ENCODE measurements at places on chromosomes 5 and 9.

DNA sequence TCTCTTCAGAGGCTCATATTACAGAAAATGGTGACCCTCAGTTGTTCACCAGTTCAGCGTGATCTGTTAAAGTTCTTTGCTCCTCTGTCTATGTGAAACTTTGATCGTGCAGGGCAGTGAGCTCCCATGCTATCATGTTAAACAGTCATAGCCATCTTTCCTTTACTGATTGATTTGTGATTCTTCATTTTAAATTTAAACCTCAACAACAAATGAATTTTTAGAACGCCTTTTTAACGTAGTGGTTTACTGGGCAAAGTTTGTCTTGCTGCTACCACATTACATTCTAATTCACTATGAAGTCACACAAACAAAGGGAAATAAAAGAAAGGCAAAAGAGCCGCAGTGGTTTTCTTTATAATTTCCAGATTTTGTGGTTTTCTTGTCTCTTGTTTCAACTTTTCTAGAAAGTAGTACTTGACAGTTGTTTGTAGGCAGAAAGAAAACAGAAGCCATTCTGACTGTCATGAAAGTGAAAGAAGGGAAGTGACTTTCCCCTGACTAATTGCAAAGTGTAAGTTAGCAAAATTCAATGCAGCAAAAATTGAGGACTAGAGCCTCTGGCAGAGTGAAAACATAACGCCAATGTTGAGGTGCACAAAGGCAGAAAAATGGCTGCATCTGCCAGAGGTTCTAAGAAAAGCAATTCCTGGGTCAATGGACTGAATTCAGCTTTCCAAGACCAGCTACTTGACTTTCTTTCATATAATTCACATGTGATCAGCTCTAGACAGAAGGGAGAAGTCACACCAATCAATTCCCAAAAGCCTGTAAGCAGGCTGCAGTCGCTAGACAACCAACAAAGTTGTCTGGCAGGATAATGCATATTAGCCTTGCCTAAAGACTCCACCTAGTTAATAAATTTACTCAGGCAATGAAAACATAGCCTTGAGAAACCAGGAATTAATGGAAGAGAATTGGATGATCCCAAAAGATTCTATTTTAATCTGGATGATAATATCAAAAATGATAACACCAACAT, 7.1 kb upstream of the IFNA6 start:
- no peak for DNase-seq

- DNase-seq = no peak
Measured at GRCh38 chr9:129069862-129070641, 10.9 kb upstream of the DOLPP1 start.

- DNase-seq = no peak
Measured at GRCh38 chr5:946720-947625, 54.3 kb downstream of the TRIP13 start.

DNA sequence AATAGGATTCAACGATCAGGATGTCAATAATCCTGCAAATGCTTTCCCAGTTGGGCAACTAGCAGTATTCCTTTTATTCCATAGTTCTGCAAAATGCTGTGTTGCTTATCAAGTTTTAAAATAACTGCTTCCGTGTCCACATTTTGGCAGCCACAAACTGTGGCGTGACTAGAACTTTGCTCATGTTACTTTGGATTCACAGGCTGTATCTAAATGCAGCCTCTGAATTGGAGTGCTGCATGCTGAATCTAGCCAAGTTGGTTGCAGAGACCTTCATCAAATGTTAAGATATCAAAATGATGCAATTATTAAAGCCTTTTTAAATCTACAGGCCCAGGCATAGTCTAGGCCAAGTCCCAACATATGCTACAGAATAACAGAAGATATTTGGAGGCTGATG, 249.2 kb downstream of the NR2F1-AS1 start:
- no peak for DNase-seq

- DNase-seq = no peak
Measured at GRCh38 chr5:133392448-133392847, 219.9 kb downstream of the FSTL4 start.

DNA sequence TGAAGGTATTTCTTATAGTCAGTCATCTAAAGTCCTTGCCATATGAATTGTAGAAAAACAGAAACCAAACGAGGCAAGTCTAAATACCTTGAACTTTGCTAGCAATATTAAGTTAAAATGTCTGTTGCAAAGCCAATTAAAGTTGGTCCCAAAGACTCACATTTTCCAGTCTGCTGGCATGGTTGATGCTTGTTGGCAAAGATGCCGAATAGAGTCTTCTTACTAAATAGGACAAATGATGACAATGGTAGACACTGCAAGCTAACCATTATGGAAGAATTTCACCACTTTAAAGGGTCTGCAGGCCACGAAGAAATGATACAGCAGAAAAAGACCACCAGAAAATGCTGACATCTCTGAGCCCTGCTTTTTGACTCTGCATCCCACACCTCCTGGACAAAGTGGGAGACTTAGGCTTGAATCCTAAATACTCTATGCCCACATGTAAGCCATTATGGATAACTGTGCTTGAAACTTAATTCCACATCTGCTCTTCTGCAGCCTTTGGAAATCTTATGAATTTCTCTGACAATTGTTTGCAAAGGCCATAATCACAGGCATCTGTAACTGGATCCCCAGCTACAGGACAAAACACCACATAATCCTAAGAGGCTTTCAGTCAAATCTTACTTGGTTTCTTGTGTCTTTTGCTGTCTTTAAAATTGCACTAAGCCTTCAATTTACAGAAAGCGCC, 61.3 kb downstream of the LHFPL2 start:
- no peak for DNase-seq

- DNase-seq = no peak
Measured at GRCh38 chr5:121158451-121158850, 693.2 kb upstream of the FTMT start.

GRCh38 chr5:58077416-58077815, 382.5 kb downstream of the PLK2 start:
- no peak for DNase-seq
